ENCODE measurements at places on chromosomes 1 and 21.

GRCh38 chr1:39398278-39399021 lies 93.0 kb upstream of the BMP8A start:
- peak; percentile 19 for DNase-seq

- DNase-seq = no peak
Measured at GRCh38 chr1:213658457-213658856, 329.3 kb upstream of the PROX1 start.

- no peak for DNase-seq
Measured at GRCh38 chr1:230877146-230877923, 9.0 kb upstream of the C1orf198 start.

GRCh38 chr1:223815020-223815853 lies 30.5 kb downstream of the TP53BP2 start:
- no peak for DNase-seq

GRCh38 chr1:29052941-29053340 lies 70.8 kb downstream of the TMEM200B start:
- DNase-seq = no peak

DNA sequence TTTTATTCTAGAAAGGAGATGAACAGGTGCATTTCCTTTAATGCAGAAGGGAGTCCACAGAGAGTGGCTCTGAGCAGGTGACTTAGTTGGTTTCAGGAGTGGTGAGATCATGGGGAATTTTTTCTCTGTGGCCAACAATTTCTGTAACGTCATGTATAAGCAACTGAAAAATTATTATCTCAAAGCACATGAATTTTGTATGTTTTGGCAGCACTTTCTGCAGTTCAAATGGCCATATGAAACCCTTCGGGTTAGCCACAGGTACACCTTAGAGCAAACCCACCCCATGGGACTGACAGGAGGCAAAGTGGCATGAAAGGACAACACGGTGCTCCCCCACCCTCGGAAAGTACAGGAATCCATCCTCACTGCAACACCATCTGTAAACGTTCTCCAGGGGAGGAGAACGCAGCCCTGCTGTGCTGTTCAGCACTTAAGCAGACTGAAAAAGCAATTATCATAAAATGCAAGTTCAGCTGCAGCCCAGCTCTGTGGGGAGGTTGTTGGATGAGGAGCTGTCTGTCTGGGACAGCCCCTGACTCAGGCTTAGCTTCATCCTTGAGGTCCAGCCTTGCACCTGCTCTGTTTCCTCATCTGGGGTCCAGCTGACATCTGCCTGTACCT lies 55.8 kb upstream of the CLDN14 start:
- DNase-seq = no peak

DNA sequence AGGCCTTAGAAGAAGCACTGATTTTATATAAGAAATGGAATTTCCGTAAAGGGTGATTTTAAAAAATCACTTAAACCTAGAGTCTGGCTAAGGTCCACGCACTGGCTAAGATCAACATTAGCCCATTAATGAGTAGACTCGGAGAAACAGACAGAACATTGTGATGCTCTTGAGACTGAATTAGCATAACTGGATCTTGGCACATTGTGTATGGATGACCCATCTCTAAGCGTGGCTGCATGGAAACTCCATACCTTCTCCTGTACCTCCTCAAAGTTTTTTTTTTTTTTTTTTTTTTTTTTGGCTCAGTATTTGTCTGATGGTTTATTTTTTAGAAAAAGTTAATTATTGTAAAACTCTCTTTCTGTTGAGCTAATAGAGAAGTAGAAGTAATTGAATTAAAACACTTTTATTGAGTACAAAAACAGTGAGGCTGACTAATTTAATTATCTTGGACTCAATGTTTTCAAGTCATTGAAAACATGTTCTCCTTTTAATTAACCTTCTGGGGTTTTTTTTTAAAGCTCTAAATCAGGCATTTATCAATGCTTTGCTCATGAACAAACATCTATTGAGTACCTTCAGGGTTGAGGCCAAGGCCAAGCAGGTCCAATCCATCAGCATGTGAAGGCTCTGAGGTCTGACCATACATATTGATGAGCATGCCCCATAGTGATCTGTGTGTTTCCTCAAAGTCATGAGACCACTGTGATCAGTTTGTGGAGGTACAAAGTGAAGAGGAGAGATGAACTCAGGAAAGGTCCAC lies 74.0 kb downstream of the TLR5 start:
- DNase-seq = no peak

DNA sequence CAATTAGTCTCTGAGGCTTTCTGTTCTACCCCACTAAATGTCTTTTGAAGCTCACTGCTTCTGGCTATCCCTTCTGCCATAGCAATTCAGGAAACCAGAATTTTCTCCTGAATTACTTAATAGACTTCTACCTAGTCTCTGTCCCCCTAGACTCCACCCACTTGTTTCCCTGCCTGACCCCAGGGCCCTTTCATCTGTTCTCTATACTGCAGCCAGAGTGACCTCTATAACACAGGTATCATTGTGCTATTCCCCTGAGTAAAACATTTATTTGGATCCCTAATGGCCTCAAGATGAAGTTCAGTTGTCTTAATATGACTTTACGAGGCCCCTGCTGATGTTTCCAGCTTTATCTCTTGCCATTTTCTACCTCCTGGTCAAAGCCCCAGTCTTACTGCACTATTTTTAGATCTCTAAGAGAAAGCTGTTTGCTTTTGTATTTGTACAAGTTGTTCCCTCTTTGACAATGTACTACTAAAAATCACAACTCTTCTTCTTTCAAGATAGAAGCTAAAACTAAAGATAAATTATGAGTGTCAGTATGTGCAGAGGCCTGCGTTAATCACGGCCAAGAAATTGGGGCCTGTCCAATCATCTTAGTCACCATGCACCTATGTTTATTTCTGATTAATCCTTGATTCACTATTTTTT lies 54.5 kb downstream of the ATP1B1 start:
- no peak for DNase-seq

GRCh38 chr1:29875557-29876028 lies 639.3 kb downstream of the PTPRU start:
- no peak for DNase-seq

GRCh38 chr1:156697481-156697880 lies 7.9 kb downstream of the CRABP2 start:
- no peak for DNase-seq

- DNase-seq = no peak
Measured at GRCh38 chr1:235015291-235015985, 113.2 kb downstream of the TOMM20 start.

GRCh38 chr21:31888936-31889371 lies 16.1 kb downstream of the HUNK start:
- no peak for DNase-seq

DNA sequence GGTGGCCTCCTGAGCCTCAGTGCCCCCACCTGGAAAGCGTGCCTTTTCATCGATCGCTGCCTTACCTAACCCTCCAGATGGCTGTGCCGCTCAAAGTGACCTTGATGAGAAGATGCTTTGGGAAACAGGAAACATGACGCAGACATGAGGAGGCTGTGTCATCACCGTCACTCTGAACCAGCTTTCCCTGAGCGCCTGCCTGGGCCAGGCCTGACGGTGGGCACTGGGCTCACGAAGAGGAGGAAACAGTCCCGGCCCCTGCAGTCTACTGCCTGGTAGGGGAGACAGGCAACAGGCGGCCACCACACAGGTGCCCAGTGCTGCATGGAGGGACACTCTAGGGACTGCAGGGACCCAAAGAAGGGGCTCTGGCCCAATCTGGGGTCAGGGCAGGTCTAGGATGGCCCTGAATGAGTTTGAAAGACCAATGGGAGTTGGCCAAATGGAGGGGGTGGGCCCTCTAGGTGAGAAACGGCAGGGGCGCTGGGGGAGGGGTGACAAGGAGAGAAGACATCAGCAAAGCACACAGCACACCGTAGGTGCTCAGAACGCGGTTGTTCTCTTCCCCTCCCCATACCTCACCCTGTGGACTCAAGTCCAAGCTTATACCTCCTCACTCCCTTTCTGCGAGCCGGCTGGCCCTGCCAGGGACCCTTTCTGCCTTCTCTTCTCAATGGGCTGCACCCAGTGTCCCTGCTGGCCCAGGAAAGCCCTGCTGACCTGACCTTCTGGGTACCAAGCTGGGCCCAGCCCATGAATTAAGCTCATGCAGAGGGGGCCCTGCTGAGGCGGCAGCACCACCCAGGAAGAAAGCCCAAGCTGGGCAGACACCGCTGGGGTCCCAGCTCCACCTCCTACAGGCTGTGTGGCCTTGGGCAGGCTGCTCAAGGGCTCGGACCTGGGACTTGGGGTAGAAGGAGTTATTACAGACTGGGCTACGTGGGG lies 44.9 kb downstream of the GLIS1 start:
- no peak for DNase-seq

DNA sequence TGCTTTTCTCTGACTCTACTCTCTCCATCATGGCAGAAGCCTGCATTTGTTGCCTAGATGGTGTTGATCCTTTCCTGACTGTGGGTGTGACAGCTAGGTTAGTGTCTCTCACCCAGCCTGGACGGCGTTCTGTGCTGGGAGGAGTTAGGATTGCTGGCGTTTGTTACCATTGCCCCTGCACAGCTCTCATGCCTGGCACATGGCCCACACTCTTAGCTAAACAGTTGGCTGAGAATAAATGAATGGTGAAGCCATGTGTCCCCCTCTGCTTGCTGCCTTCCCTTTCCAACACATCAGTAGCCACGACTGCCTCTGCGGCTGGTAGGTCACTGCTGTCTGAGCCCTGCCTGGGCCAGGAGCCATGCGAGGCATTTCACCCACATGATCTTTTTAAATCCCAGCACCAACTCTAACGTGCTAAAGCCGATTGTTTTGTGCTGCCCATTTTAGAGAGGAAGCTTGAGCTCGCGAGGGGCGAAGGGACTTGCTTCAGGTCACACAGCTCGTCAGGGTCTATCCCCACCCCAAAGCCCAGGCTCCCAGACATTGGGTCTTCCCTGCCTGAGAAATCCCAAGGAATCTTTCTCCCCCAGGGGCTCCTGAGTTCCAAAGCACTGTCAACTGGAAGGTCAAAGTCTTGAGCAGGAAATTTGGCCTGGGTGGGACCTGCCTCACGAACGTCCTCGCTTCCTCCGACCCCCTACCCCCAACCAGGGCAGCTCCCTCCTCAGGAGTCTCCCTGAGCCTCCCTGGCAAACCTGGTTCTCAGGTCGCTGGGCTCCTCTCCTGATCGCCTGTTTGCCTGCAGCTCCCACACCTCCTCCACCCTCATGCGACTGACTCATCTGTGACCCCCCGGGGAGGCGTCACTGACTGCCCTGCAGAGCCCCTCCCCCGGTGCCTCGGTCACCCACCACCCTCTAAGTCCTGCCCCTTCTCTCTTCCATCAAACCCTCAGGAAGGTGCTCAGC lies 271.7 kb upstream of the C1orf174 start:
- DNase-seq = no peak

DNA sequence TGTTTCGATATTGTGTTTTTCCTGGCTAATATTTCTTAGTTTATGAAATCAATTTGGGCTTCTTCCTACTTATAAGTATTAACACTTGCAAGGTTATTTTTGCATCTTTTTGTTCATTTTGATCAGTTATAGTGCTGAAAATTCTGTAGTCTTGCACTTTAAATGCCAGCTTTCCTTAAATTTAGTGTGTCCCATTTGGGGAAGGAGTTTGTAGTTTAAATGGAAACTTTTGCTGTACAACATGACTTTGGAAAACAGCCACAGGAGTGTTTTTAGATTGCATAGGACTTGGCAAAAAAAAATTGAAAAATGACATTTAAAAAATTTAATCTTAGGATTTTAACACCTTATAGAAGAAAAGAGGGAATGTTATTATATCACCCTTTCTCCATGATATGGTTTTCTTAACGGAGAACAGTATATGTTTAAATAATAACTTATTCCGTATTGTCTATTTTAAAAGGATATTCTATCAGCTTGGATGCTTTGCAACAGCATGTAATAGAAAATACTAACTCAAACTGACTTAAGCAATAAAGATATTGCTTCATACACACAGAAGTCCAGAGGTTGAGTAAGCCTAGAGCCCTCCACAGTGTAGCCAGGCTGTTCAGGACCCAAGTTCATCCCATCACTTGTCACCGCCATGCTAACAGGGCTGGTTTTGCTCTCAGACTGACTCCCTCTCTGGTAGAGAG lies 53.8 kb downstream of the LYPLAL1 start:
- DNase-seq = no peak

DNA sequence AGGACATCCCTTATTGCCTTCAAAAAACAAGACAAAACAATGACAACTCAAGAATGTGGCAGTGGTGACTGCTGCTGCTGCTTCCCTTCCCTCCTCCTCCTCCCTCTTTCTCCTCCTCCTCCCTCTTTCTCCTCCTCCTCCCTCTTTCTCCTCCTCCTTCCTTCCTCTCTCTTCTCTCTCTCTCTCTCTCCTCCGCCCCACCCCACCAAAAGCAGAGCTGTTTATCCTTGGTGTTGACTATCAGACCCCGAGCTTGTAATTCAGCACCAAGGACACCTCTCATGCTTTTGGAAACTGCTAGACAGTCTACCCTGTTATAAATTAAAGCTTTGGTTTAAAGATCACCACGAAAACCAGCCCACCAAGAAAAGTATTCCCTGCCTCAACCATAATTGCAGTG lies 72.4 kb upstream of the IFNAR2 start:
- no peak for DNase-seq

- DNase-seq = no peak
Measured at GRCh38 chr1:99579691-99580172, 66.2 kb upstream of the PALMD start.
